ENCODE measurements at places on chromosomes 1 and 21.

GRCh38 chr21:38133240-38133639 lies 123.6 kb upstream of the KCNJ15 start:
- DNase-seq, result no peak

- no peak for DNase-seq
Observed at GRCh38 chr1:184929711-184930202, 44.6 kb downstream of the NIBAN1 start.

GRCh38 chr1:217364220-217364619 lies 266.7 kb downstream of the GPATCH2 start:
- no peak for DNase-seq

DNA sequence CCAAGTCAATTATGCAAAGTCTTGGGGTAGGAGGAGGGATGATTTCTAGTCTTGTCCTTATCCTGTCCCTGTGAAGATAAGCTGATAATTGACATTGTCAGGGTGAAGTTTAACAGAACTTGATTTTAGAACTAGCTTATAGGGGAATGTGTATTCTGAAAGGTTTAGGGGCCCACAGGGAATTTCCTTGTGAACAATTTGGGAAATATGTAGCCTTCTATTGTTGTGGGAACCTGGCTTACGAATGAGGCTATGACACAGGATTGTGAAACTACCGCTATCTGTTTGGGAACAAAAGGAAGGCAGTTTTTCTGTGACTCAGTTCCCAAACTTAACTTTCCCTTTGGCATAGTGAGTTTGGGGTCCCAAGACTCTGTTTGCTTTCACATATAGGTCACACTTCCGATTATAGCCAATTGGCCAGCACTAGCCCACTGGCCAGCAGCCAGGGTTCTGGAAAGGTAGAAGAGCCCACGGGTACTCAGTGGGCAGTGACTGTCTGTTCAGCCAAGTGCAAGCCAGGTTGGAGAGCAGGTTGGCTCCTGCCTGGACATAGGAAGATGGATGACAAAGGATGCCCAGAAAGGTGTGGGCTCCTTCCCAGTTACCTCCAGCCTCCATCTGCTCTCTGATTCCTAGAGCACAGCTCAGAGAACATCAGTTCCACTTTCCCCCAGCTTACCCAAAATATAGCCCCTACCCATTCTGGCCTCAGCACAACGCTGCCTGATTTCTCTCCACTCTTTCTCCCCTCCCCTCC lies 35.5 kb downstream of the H3-3A start:
- no peak for DNase-seq

DNA sequence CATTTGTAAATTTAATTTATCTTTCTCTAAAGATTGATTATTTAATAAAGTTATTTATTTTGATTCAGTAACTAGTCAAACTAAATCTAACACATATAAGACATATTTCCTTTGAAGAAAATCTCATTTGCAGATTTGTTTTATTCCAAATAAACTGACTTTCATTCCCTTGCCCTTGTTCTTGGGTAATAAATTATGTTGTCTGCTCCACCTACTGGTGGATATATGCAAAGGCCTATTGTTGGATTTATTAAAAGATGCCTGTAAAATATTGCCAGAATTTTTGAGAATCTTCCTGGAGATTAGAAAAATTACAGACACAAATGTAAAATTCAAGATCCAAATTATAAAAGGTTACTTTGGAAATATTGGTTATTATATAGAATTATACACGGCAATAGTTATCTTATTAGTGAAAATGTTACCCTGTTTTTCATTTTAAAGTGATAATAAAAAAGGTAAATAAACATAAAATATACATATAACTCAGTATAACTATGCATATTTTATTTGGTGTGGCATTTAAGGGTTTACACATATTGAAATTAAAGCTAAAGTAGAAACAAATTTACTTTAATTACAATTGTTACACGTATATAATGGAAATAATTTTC lies 116.1 kb downstream of the SPATA17 start:
- DNase-seq, result no peak

DNA sequence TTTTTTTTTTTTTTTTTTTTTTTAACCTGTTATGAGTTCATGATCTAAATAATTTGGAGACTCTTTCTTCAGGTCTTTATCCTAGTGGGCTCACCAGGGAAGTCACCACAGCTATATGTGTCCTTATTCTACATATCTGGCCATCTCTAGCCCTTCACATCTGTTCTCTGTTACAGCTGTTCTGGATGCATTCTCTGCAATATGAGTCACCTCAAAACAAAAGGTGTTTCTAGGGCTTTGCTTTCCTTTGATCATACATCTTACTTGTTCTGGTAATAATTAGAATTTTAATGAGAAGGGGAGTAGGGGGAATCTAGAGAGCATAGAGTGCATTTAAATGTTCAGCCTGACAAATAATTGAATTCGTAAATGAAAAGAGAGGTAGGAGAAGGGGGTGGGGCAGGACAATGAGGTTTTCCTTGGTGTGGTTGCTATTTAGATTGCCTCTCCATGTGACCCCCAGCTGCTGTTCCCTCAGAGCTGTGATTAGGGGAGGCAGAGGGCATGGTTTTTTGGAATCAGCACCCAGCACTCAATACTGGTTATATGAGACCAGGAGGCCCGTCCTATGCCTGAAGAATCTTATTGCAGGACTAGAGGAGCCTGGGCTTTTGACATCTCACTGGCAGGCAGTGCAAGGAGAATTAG lies 8.0 kb downstream of the SYT6 start:
- DNase-seq, result no peak

DNA sequence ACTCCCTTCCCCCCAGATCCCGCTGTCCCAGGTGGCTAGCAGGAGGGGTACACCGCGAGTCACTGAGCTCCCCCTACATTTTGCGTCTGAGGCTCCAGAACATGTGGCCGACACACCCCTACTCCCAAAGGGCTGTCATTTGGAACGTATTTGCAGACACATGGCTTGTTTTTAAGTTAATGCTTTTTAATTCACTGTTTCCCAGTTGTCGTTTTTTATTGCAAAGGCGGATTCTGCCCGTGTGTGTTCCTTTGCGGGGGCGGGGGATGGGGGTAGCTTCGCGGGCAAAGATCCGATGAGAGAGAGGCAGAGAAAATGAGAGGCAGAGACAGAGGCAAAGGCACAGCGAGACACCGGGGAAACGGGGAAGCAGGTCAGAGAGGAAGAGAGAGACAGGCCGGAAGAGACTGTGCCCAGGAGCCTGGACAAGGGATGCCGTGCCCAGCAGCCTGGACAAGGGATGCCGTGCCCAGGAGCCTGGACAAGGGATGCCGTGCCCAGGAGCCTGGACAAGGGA lies 270.2 kb downstream of the FOXD2 start:
- peak; percentile 34 for DNase-seq

- no peak for DNase-seq
Observed at GRCh38 chr21:43976661-43977060, 35.4 kb upstream of the TRAPPC10 start.

GRCh38 chr1:68217060-68217554 lies 15.2 kb downstream of the WLS start:
- no peak for DNase-seq

DNA sequence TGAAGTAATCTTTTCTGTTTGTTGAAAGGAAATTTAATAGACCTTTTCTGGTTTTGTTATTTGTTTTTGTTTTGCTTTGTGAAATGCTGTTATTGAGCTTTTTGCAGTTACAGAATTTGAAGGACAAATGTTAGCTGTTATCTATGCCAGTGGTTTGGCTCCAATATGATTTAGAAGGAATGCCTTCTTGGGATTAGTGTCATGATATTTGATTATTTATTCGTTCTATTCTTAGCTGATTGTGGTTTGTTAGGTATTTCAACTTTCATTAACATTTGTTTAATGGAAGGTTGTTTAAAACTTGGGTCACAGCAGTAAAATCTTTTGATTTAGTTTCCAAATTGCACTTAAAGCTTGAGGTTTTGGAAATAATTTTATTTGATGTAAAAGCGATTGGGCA lies 33.5 kb downstream of the ADGRL2 start:
- DNase-seq, result no peak

GRCh38 chr1:96515925-96516324 lies 205.7 kb upstream of the PTBP2 start:
- no peak for DNase-seq

- DNase-seq, result no peak
Observed at GRCh38 chr1:165397944-165398343, 41.4 kb upstream of the LMX1A start.

DNA sequence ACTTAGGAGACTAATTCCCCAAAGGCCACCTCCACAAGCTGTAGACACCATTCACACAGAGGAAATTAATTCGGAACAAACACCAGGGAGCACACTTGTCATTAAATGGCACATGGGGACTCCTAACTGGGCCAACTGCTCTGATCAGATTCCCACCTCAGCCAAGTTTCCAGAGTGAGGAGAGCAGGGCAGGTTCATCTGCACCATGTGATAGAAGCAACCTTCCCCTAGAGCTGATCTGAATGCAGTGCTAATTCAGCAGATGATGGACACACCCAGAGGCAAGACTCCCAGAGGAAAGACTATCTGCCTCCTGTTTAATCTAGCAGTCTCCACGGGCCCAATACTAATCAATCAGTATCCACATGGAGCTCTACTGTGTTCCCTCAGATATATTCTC lies 147.0 kb downstream of the VAV3 start:
- no peak for DNase-seq

GRCh38 chr1:15031251-15031933 lies 122.2 kb upstream of the TMEM51 start:
- no peak for DNase-seq

DNA sequence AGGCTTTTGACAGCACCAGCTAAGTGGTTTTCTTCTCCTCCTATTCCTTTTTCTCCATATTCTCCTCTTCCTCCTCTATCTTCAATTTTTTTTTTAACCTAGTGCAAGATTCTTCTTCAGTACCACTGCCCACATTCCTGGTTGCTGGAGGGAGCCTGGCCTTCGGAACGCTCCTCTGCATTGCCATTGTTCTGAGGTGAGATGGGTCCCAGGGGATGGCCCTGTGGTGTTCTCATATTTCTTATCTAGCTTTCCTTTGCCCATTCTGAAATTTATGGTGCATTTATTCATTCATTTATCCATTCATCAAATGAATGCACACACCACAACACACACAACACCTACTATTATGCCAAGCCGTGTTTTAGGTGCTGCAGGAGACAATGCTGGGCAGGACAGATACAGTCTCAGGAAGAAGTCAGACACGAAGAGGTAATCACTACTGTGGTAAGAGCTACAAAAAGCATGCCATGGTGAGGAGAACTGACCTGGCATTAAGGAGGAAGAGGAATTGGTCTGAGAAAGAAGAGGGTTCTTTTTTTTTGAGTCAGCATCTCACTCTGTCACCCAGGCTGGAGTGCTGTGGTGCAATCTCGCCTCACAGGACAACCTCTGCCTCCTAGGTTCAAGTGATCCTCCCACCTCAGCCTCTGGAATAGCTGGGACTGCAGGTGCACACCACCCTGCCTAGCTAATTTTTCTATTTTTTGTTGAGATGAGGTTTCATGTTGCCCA lies 47.5 kb upstream of the TDRD10 start:
- no peak for DNase-seq

DNA sequence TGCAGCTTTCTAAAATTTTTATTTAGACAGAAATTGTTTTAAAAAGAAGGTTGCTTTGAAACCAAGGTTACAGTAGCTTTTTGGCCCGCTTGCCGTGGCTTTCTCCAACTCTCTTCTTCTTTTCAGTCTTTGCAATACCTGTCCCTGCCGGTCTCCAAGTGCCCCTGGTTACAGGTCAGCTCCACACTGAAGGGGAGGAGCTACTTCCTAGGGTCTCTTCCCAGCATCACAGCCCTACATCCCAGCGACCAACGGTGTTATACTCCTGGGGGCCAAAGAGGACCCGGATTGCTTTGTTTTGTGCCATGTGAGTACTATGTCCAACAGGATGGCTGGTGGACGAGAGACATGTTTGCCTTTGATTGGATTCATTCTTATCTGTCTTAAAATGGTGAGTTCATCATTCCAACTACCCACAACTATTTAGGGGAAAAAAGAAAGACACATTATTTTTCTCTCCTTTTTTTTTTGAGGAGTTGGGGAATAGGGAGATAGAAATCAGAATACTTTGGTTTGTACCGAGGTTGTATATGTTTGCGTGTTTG lies at the start of gene FNDC7:
Gene FNDC7, plus strand, starts transcription at position 303 of the 545 bp plus-strand sequence. Its CDS starts 26 bp downstream, at position 329.
- no peak for DNase-seq

DNA sequence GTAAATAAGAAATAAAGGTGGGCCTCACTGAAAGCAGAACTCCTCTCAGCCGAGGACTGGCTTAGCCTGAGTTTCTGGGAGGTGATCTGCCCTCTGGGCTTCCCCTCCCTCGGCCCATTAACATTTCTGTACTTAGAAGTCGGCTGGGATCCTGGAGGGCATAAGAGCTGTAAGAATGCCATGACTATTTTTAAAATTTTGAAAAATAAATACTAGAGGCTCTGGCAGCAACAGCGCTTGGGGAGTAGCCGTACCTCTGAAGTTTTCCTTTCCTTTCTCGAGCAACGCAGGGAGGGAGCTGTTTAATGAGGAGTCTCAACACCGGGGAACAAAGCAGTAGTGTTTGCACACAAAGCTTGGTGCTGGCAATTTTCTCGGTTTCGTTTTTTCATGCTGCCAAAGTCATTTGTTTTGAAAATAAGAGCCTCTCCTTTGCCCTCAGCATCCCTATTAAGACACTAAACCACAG lies 498.7 kb downstream of the SMYD3 start:
- DNase-seq, result no peak

DNA sequence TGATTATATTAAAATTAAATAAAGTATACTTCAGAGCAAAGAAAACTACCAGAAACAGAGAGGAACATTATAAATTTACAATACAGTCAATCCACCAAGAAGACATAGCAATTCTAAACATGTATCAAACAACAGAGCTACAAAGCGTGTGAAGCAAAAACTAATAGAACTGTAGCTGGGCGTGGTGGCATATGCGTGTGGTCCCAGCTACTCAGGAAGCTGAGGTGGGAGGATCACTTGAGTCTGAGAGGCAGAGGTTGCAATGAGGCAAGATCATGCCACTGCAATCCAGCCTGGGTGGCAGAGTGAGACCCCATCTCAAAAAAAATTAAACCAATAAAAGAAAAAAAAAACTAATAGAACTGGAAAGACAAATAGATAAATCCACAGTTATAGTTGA lies 12.3 kb downstream of the CCDC185 start:
- no peak for DNase-seq

- DNase-seq, result no peak
Observed at GRCh38 chr1:205939690-205940330, 3.4 kb downstream of the SLC26A9 start.

DNA sequence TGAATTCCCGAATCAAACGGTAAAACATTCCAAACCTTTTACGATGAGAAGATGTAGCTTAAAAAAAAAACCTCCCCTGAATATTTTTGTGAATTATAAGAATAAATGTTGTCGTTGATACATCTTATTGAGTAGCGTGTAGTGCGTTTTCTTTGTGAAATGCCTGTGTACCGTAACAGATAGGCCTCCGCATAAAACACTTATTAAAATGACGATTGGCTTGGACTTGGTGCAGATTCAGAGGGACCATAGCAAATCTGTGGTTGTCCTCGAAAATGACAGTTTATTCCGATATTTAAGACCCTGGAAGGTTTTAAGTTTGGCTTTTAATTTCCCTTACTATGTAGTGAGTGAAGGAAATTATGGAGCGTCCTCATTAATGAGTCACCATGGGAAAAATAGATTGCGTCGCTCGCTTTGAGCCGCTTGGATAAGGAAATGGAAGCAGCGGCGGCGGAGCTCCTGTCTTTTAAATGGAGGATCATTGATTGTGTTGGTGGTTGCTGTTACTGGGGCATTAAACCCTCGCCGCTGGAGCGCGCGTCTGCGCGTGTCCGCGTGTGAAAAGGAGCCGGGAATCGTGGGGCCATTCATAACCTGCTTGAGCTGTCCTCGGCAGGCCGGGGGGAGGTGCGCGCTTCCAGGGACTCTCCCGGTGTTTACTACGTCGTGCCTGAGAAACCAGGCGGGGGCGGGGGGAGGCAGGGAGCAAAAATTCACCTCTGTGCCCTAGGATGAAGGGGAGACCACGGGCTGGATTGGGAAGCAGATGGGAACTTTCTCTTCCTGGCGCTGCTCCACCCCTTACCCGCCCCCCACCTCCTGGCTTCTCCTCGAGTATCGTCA lies 1.6 kb downstream of the SPEN start:
- DNase-seq, result peak; percentile 88

Measured in transverse colon (tissue), 4 donors.